Left lobe of liver (tissue), 2 donors: ENCODE measurements at places on chromosomes 5 and 9.

DNA sequence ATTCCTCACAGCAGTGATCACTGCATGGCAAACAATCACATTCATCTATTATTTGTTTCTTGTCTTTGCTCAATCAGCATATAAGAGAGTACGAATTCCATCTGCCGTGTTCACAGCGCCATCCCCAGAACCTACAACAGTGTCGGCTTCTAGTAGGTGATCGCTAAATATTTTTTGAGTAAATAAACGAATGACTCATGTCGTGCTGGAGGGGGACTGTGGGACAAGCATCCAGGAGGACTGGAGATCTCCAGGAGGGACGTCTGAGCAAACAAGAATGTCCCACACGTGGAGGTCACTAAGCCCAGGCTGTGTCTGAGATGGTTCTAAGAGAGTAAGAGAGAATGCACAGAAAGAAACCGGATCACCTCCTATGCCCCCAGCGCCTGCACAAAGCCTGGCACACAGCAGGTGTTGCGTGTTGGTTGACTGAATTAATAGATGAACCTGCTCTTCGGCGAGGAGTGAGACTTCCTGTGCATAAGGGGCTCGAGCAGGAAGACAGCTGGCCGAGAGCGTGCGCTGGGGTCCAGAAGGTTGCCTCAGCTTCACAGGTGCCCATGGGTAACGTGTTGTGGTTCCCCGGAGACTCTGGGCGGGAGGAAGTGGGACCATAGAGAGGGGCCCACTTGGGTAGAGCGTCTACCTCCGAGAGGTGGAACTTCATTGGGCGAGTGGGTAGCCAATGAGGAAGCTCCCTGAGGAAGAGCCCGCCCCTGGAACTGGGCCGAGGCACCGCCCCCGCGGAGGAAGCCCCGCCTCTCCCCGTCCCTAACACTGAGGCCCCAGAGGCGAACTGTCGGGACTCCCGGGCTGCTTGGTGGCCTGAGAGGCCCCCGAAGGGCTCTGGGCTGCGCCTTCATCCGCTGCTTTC lies 193.0 kb downstream of the MELK start:
- DNase-seq, result no peak

- DNase-seq, result peak; percentile 95
Observed at GRCh38 chr5:82584631-82585030, 306.5 kb upstream of the RPS23 start.

DNA sequence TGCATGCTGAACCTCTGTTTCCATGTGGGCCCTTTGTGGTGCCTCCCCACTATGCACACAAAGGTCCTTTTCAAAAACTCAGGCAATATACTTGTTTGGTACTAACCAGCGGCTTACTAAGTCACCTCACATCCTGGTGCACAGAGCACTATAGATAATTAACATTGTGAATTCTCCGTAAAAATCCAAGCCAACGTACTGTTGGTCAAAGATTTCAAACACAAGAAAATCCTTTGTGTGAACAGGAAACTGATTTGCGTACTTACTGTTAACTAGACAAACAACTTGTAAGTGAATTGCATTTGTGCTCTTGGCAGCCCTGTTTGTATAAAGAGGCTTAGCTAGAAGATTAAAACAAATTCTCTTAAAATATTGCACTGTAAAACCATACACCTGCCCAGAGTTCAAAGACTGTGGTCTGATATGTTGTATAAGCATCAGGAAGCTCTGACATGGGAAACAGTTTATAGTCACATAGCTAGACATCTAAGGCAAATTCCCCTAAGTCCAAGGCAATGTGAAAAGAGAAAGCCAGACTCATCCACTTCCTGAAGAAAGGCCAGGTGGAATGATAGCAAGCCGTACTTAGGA lies 125.0 kb upstream of the SLC12A2 start:
- no peak for DNase-seq

GRCh38 chr5:131848662-131849061 lies 51.8 kb upstream of the FNIP1 start:
- DNase-seq, result no peak

- DNase-seq, result no peak
Observed at GRCh38 chr5:92460505-92460904, 1077.4 kb upstream of the ARRDC3 start.

GRCh38 chr5:141354900-141355469 lies at the start of gene PCDHGA4:
Gene PCDHGA4 (plus strand): TSS chr5:141355021. CDS start chr5:141355108, 87 bp downstream.
- no peak for DNase-seq

GRCh38 chr9:101536938-101537337 lies 3.3 kb downstream of the RNF20 start:
- DNase-seq, result no peak

DNA sequence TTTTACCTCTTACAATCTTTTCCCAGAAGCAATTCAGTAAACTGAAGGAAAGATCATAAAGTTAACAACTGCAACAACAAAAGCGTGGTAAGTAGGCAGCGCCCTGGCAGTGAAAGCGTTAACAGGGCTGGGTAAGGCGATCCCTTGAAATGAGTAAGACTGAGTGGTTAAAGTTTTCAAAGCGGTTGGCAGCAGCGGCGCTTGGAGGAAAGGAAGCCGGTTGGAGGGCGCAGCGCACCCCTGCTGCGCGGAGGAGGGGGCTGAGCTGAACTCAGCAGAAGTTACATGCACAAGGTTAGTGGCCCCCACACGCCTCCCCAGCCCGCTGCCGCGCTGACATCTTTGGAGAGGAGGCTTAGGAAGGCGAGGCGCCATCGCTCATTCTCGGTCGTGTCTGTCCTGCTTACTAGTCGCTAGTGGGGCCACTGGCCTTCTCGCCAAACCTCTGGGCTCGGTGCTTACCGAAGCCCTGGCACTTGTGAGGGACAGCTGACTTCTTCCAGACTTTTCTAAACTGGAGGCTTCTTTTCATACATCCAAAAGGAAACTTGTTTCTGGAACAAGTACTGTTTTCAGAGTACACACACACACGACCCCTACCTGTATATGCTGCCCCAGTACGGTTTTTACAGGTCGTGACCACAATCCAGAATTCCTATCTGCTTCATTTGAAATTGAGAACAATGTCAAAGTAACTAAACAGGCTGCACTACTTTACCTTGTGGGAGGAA lies at the start of gene SH3RF2:
Gene SH3RF2, plus strand, starts transcription at position 178 of the 731 bp plus-strand sequence. CDS start 1,351 bp downstream, outside the sequence.
- peak; percentile 80 for DNase-seq

GRCh38 chr9:2874001-2874750 lies 30.3 kb upstream of the PUM3 start:
- no peak for DNase-seq

DNA sequence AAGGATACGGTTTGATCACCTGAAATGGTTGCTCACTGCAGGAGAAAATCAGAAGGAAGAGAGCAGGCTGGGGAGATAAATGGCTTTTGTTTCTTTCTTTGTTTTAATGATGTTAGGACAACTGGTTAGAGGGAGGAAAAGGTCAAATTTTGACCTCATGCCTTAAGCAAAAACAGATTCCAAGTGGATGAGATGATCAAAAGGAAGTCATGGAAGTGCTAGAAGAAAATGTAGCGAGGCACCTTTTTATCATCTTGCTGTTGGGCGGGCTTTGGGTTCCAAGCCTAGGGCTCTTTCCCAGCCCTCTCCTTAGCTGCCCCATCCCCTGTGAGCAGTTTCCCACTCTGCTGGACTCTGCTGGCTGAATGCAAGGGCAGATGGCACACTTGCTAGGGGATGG lies 127.9 kb downstream of the ADAMTS2 start:
- no peak for DNase-seq

DNA sequence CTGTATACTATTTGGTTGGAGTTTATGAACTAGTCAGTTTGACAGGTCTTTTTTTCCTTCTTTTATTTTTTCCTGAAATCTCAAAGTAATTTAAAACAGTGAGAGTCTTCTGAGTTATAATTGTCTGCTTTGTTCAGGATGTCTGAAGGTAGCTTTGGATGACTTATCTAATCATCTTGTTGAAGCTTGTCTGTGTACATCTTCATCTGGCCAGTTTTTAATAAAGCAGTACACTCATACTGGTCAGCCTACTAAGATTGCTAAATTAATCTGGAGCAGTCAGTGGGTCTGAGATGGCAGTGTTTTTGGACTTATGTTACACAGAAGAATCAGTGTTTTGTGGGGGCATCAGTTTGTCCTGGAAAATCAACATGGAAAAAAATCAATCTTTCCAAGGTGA lies 482.4 kb downstream of the CDH10 start:
- no peak for DNase-seq

DNA sequence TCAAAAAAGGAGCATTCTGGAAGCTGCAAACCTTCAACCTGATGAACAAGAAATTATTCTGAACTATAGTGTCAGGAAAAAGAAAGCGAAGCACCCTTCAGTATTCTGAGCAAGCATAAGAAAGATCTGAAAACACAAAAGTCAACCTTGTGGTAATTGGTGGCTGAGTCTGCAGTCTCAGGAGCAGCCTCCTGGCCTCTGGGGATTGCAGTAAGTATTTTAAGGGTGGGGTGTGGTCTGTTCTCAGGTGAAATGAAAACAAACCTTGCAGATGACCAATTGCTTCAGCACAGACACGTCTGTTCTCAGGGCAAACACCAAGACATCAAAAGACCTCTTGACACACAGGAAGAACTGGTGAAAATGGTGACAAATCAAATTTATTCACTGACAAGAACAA lies 147.8 kb upstream of the RAPGEF1 start:
- no peak for DNase-seq

GRCh38 chr9:133113163-133113948 lies 7.7 kb downstream of the RALGDS start:
- DNase-seq, result peak; percentile 94

GRCh38 chr5:53334431-53334941 lies 145.9 kb upstream of the FST start:
- DNase-seq, result no peak

- DNase-seq, result peak; percentile 12
Observed at GRCh38 chr9:123447934-123448646, 92.1 kb downstream of the CRB2 start.

GRCh38 chr5:172524573-172525021 lies 70.3 kb upstream of the SH3PXD2B start:
- peak; percentile 34 for DNase-seq

DNA sequence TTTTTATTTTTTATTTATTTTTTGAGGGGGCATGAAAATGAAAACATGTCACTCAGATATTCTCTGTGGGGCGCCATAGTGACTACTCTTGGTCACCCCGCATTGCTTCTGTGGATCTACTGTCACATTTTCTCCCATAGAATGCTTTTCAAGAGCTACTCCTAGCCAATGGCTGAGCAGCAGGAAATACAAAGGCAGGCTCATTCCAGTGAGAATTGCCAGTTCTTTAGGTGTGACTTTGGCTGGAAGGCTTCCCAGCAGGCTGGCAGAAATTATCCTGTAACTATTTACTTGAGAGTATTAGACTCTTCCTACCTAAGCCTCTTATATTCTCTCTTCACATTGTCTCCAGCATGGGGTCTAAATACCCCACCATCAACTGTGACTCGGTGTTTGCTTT lies 21.0 kb upstream of the PTPRD start:
- DNase-seq, result no peak

DNA sequence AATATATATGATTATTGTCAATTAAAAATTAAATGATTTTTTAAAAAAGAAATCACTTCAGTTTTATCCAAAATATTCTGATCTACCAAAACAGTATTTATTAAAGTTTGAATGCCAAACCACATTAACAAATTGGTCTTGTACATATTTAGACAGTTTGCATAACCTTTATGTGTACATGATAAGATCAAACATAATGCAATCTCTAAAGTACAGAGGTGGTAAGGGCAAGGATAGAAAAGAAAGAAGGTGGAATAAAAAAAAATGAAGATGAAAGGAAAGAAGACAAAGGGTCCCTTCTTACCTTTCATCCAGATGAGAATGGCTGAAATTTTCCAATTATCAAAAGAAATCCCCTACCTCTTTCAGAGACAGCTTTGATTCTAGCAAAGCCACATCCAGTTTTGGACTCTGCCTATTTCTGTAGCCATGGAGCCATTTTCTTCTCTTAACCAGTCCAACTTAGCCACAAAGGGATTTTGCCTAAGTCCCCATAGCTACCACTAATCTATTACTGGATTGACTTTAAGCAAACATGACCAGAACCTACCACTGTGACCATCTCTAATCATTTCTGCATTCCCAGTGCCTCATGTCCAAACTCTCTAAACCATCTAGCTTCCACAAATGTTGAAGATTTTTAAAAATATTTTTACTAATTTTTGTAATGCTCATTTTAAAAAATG lies 133.3 kb upstream of the TRPM3 start:
- no peak for DNase-seq

DNA sequence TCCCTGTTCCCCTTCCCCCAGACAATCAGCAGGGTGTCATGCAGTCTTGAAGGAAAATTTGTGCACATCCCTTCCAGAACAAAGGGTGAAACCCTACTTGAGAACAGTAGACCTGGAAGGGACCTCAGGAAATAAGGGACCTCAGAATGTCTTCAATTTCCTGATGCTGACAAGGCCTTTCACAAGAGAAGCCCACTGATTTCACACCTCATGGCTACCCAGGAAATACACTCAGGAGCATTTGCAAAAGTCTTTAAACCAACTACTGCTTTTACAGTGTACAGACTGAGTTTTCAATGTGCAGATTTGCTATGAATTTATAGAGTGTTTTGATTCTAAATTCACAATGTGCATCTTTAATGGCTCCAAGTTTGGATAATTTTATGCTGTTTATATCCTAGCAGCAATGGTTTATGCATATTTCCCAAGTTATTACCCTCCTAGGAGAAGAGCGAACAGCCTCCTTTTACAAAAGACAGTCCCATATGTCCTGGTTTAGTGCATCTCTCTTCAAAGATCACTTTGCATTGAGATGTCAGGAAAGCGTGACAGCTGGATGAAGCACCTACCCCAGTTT lies 74.8 kb downstream of the GALNT10 start:
- DNase-seq, result no peak

DNA sequence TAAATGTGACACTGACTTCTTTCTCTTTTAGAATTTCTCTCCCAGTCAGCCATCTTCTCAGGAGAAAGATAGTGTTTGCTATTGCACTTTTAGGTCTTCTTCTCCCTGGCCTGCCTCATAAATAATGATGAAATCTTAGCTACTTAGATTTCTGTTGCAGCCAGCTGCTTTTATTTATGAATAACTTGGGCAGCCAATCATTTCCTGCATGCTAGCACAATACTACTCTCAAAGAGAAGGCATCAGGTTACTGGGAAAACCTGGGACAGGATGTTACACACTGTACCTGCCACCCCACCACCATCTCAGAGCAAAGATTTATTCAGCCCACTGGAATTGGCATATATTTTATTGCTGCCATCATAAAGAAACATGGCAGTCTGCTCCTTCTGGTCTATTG lies 266.6 kb downstream of the PRELID2 start:
- no peak for DNase-seq

GRCh38 chr5:160904591-160904990 lies 52.6 kb upstream of the ATP10B start:
- no peak for DNase-seq

GRCh38 chr5:132225165-132226032 lies 2.3 kb downstream of the P4HA2 start:
- peak; percentile 47 for DNase-seq

- no peak for DNase-seq
Observed at GRCh38 chr5:54403885-54404416, 51.5 kb upstream of the HSPB3 start.

DNA sequence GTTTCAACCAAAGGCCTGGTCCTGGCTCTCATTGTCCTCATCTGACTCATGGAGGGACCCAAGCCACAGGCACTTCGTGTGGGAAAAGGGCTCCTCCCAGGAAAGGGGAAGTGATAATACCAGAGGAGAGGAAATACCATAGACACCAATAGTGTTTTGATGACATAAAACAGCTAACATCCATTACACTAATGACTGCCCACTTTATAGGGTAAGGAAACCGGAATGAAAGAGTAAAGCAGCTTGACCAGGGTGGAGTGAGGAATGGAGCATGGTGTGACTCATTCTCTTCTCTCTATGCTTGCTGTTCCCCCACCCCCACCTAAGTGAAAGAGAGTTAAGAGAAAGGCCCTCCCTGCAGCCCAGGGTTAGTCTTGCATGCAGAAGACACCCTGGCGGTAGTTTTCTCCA lies 67.4 kb upstream of the HRH2 start:
- DNase-seq, result no peak

GRCh38 chr5:38396766-38397165 lies 138.4 kb downstream of the EGFLAM start:
- no peak for DNase-seq
